ENCODE measurements at places on chromosomes 1 and 21.
A peak's percentile ranks its signal among the peaks of the same experiment; 100 is the strongest.

- no peak for DNase-seq
Observed at GRCh38 chr1:46544561-46545240, 6.7 kb downstream of the KNCN start.

- DNase-seq = no peak
Observed at GRCh38 chr1:233482388-233482787, 131.5 kb upstream of the KCNK1 start.

- DNase-seq = no peak
Observed at GRCh38 chr21:33657124-33657820, 15.0 kb downstream of the ITSN1 start.

GRCh38 chr1:11925938-11926292, 312 bp downstream of the KIAA2013 start:
- no peak for DNase-seq

DNA sequence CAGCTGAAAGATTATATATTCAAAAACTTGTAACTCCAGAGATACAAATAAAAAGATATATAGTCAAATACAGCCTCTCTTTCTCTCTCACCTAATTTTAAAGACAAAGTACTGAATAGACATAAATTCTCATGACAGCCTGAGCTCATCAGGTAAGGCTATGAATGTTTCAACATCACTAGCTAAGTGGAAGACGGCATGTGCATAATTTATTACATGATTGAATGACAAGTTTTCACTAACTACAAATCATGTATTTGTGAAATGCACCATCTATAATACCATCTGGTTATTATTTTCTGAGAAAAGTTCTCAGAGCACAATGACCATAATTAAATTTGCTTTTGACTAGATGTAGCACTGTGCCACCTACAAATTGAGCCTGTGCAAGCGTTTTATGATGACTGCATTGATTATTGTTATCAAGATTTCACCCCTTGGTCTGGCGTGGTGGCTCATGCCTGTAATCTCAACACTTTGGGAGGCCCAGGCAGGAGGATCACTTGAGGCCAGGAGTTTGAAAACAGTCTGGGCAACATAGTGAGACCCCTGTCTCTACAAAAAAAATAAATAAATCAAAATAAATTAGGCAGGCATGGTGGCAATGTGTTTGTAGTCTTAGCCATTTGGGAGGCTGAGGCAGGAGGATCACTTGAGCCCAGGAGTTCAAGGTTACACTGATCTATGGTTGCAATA, 128.2 kb downstream of the APP start:
- DNase-seq = no peak

DNA sequence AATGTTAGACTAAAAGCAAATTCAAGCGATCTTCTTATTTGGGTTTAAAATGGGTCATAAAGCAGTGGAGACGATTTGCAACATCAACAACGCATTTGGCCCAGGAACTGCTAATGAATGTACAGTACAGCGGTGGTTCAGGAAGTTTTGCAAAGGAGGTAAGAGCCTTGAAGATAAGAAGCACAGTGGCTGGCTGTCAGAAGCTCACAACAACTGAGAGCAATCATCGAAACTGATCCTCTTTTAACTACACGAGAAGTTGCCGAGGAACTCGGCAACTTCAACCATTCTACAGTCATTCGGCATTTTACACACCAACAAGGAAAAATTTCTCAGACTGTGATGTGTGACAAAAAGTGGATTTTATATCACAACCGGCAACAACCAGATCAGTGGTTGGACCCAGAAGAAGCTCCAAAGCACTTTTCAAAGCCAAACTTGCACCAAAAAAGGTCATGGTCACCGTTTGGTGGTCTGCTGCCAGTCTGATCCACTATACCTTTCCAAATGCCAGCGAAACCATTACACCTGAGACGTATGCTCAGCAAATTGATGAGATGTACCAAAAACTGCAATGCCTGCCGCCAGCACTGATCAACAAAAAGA, 47.9 kb downstream of the ASH1L start:
- no peak for DNase-seq

- no peak for DNase-seq
Observed at GRCh38 chr1:225651872-225652728, 823 bp downstream of the ENAH start.

- no peak for DNase-seq
Observed at GRCh38 chr1:231122143-231122542, 39.7 kb upstream of the TRIM67 start.

DNA sequence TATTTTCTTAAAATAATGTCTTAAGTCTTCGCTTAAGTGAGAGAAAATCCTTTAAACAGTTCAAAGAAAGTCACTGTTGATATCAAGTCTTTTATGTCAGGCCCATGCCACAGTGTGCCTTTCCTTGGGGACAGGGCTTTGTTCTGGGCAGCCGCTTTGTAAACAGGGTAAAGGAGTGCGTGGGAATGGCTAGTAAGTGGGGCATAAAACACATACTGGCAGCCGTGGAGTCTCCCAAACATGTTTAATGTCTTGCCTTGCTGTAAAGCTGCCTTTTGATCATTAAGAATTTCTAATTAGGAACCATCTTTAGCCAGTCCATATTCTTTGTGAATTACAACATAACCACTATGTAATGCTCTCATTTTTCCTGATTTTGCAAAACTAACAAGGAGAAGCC, 99.7 kb downstream of the PHTF1 start:
- no peak for DNase-seq

- no peak for DNase-seq
Observed at GRCh38 chr1:15639931-15640330, 22.7 kb downstream of the DDI2 start.

- no peak for DNase-seq
Observed at GRCh38 chr1:181318858-181319235, 164.5 kb upstream of the CACNA1E start.

DNA sequence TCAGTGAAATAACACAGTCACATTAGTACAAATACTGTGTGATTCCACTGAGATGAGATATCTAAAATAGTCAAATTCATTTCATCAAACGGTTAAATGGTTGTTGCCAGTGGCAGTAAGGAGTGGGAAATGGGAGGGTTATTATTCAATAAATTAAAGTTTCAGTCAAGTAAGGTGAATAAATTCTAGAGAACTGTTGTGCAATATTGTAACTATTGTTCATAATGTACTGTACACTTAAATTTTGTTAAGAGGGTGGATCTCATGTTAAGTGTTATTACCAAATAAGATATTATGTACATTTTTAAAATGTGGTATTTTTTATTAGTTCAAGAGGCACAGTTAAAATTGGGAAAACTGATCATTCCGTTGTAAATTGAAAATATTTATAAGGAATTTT, 463.3 kb upstream of the BRINP3 start:
- DNase-seq = no peak

DNA sequence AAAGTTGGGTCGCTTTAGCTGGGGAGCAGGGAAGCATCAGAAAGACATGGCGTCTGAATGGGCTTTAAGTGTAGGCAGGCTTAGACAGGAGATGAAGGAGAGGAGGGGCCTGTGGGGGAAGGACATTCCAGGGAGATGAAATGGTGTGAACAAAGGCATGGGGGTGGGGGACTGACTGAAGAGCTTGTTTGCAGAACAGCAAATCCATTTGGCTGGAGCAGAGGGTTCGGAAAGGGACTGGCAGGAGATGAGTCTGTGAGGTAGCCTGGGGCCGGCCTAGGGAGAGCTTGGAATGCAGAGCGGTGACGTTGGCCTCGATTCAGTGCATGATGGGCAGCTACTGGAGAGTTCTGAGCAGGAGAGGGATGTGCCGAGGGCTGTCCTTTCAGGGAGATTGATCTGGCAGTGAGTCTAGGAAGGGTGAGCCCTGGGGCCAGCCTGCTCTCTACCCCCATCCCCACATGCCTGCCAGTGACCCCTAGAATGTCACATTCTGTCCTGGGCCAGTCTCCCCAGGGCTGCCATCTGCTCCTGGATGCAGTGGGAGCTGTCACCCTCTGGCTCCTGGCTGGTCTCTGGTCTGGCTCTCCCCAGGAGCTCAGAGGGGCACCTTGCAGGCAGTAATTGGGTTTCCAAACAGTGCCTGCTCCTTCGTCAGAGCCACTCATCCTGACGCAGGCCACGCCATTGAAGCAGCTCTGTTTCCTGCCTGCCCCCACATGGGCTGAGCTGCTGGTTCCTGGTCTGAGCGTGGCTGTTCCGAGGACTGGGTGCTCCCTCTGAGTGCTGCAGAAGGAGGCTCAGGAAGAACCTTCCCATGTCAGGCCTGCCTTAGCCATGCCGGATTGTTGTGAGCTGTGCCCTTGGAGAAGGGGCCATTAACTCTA, 22.3 kb upstream of the TMEM222 start:
- DNase-seq = peak; percentile 73

DNA sequence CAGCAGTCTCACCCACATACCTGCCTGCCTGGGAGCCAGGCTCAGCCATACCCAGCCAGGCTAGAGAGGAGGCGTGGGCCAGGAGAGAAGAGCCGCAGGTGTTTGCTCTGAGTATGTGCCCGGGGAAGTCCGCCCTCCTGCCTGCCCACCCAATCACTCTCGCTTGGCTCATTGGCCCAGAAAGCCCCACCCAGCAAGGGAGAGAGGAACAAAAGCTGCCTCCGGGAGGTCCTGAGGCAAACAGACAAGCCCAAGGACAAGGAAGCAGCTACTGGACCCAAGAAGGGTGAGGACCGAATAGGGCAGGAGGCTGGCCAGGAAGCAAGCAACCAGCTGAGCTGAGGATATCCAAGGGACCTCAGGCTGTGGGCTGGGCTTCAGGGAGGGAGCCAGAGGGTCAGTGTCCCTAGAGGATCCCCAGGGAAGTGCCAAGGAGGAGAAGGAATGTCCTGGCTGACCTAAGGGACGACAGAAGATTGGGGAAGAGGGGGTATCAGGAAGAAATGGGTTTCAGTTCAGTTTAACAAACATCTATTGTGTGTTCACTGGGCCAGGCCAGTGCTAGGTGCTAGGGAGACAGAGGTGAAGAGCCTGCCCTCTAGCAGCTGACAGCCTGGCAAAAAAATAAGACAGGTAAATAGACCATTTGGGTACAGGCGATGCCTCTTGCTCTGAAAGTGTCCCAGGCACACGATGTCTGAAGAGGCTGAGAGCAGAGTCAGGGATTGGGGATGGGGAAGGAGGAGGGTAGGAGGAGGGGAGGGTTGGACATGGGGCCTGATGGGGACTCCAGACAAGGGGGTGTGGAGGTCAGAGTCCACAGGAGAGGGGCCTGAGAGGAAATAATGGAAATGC, at the start of gene GJB4:
TSS of gene GJB4 (plus strand) at position 238 of the 855 bp plus-strand sequence. CDS start 1,515 bp downstream, outside the sequence.
- no peak for DNase-seq

DNA sequence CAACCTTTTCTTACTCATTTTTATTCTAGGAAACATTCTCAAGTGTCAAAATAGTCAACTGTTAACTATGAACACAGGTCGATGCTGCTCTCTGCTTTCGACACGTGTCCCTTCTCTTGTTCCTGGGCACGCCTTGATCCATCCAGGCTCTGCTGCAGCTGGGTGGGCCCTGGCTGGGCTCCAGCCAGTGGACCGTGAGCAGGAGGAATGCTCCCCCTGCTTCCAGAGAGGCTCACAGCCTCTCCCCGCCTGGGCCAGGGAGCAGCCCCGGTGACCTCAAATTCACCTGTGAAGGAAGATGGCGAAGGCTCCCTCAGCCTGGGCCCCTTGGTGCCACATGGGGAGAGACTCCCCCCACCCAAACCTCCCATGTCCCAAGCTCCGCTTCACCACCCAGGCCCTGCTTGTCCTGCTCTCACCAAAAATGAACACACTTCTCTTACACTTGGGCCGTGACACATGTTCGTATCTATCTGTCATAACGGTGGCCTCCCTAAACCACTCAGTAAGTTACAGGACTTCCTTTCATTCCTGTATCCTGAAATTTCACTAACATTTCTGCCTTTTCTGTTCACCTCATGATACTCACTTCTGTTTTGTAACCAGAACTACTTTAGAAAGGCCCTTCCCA, 24.6 kb upstream of the ADARB1 start:
- DNase-seq = no peak

- DNase-seq = no peak
Observed at GRCh38 chr1:154446292-154446691, 41.1 kb downstream of the IL6R start.

DNA sequence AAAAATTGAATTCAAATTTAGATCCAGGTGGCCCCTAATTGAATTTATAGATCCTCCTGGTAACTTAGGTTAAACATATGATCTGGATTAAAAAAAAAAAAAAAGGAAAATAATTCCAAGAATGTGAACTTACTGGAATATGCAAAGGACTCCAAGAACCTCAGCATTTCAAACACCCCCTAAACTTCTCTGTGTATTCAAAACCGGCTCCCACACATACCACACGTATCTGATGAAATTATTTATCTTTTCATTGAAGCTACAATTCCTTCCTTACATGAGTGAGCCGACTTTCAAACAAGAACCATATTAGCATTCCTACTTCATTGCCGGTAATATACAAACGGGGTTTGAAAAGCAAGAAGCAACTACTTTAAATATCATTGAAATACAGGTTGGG, 61.4 kb upstream of the FMN2 start:
- no peak for DNase-seq

- DNase-seq = no peak
Observed at GRCh38 chr1:9542430-9542829, 3.2 kb downstream of the SLC25A33 start.

- no peak for DNase-seq
Observed at GRCh38 chr1:158251163-158251562, 3.1 kb upstream of the CD1A start.

Measured in C1 segment of cervical spinal cord (tissue), 14 donors.